Effector memory CD4-positive, alpha-beta T cell (primary cell): ENCODE measurements at places on chromosomes 11 and 22.

GRCh38 chr11:14253421-14253820 lies 105.6 kb downstream of the RRAS2 start:
- no peaks in the 10 kb centered on the region for H3K27me3 ChIP-seq
- H3K4me3 ChIP-seq, result no peak overlapping the region
- DNase-seq, result no peak
- H3K4me1 ChIP-seq, result peaks cover 8% of the 10 kb centered on the region

GRCh38 chr22:28442264-28442710 lies 237.4 kb downstream of the TTC28 start:
- no peak for DNase-seq
- H3K4me1 ChIP-seq, result peaks cover 4% of the 10 kb centered on the region
- no peak overlapping the region for H3K27ac ChIP-seq
- no peaks in the 10 kb centered on the region for H3K36me3 ChIP-seq
- peak overlapping the region; percentile 37 for H3K4me3 ChIP-seq

DNA sequence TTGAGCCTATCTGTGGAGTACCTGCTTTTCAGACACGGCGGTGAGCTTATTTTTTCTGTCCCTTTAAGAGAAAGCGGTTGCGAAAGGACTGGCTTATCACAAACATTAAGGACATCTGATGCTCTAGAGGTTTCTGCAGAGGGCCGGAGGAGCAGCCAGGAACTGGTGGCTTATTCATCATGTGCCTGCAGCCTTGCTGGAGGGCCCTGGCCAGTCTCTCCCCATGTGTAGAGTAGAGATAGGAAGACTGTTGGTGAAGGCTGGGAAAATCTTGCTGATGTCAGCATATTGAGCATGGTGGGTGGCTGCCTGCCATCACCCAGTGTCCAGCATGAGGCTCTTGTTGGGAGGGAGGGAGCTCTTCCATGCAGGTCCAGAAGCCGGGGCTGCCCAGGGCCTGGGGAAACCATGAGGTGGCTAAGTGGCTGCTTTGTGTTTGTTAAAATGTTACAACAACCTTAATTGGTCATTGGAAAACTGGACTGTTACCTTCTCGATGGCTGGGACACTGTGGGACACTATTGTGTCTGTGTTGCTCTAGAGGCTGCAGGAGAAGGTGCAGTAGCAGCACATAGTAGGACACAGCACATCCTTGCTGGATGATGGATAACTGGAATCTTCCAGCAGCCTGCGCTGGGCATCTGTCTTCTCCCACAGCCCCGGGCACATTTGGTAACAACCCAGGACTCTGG lies 54.3 kb downstream of the TSPAN18 start:
- H3K36me3 ChIP-seq, result no peaks in the 10 kb centered on the region
- no peak overlapping the region for H3K27ac ChIP-seq
- H3K4me3 ChIP-seq, result no peak overlapping the region
- no peak for DNase-seq
- H3K27me3 ChIP-seq, result no peaks in the 10 kb centered on the region

- no peak overlapping the region for H3K4me3 ChIP-seq
- no peaks in the 10 kb centered on the region for H3K4me1 ChIP-seq
- H3K36me3 ChIP-seq, result no peaks in the 10 kb centered on the region
- H3K27ac ChIP-seq, result no peak overlapping the region
Observed at GRCh38 chr11:40094954-40095353, 1364.5 kb downstream of the LRRC4C start.

DNA sequence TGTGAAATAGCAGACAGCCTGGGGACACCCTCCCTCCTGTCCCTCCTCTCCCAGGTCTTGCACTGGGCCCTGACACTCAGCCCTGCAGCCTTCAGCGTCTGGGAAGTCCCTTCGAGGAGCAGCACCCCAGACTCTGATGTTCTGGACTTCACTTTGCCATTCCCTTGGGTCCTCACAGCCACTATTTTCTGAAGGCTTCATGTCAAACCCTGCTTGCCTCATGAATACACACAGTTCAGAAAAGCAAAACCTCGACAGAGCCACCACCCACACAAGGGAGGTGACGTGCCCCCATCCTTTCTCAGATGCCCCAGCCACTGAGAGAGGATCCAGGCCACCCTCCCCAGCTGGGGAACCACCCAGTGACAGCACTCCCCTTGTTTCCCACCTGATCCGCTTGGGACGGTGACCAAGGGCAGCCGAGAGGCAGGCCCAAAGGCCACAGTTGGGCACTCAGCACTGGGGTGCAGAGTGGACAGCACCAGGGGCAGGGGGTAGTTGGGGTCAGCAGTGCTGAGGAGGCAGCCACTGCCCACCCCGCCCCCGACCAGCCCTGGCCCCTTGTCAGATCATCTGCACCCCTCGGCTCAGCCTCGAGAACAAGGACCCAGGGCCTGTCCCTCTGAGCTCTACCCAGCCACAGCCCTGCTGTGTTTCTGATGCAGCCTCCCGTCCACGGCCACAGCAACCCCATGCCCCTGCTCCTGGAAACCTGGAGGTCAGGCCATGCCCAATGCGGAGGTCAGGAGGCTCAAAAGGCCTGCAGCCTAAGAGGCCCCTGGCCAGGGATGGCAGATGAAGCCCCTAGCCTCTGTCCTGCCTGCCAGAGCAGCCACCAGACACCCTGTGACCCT lies 3.1 kb upstream of the TNNT3 start:
- no peaks in the 10 kb centered on the region for H3K27me3 ChIP-seq
- no peak for DNase-seq
- no peak overlapping the region for H3K4me3 ChIP-seq
- no peaks in the 10 kb centered on the region for H3K36me3 ChIP-seq
- H3K4me1 ChIP-seq, result no peaks in the 10 kb centered on the region
- no peak overlapping the region for H3K27ac ChIP-seq

DNA sequence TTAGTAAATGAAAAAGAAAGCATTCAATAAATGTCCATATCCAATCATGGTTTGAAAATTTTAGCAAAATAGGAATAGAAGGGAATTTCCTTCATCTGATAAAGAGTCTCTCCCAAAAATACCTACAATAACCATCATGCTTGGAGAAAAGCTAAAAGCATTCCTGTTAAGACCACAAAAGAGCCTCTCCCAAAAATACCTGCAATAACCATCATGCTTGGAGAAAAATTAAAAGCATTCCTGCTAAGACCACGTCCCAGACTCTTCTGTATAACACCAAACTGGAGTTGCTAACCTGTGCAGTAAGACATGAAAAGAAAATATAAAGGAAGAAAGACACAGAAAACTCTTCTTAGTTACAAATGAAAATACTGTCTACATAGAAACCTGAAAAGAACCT lies 69.4 kb downstream of the LINC01488 start:
- H3K36me3 ChIP-seq, result no peaks in the 10 kb centered on the region
- H3K4me1 ChIP-seq, result no peaks in the 10 kb centered on the region
- DNase-seq, result no peak
- no peak overlapping the region for H3K27ac ChIP-seq

DNA sequence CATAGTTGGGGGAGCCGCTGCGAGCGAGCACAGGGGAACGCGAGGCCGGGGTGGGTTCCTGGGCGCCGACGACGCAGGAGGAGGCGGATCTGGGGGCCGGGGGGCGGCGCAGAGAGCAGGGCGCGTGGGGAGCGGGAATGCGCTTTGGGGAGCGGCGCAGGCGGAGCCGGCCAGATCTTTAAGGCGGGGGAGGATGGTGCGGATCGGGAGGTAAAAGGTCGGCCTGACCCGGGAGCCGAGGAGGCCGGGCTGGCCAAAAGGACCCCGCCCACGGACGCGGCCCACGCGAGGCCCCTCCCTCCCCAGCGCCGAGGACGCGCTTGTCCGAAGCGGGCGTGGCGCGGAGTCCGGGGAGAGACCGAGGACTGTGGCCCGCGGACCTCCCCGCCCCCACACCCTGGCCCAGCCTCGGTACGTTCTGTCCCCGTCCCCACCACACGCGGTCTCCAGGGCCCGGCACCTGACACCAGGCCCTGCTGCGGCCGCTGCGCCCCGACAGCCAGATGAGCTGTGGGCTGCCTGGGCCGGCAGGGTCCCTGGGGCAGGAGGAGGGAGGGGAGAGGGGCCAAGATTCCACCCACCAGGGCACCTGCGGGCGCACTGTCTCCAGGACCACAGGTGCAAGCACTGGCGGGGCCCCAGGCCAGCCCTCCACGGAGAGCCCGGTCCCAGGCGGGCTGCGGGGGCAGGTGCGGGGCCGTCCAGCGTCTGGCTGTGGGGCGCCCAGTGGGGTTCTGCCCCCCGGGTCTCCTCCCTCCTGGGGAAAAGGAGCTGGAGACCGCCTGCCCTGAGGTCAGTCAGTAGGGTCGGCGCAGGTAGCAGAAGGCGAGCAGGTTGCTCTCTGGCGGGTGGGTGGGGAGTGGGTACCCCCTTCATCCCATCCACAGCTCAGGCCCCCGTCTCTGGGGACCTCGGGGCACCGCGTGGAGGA lies 10.9 kb downstream of the PIM3 start:
- no peaks in the 10 kb centered on the region for H3K27me3 ChIP-seq
- H3K36me3 ChIP-seq, result no peaks in the 10 kb centered on the region
- H3K27ac ChIP-seq, result peak overlapping the region; percentile 56
- DNase-seq, result no peak

GRCh38 chr11:110295531-110296225 lies 736 bp downstream of the RDX start:
- H3K4me3 ChIP-seq, result peak overlapping the region; percentile 97
- no peaks in the 10 kb centered on the region for H3K27me3 ChIP-seq
- H3K27ac ChIP-seq, result peak overlapping the region; percentile 44

- no peak overlapping the region for H3K4me3 ChIP-seq
- no peak overlapping the region for H3K27ac ChIP-seq
- H3K36me3 ChIP-seq, result no peaks in the 10 kb centered on the region
Observed at GRCh38 chr22:33883561-33883960, 36.7 kb downstream of the LARGE1 start.

GRCh38 chr11:77042111-77042726 lies 8.0 kb downstream of the B3GNT6 start:
- peaks cover 4% of the 10 kb centered on the region for H3K4me1 ChIP-seq
- H3K27ac ChIP-seq, result no peak overlapping the region
- DNase-seq, result no peak
- H3K27me3 ChIP-seq, result peaks cover 6% of the 10 kb centered on the region

- DNase-seq, result no peak
- H3K27me3 ChIP-seq, result peaks cover 41% of the 10 kb centered on the region
- H3K4me3 ChIP-seq, result peak overlapping the region; percentile 46
- H3K36me3 ChIP-seq, result no peaks in the 10 kb centered on the region
Observed at GRCh38 chr22:19755722-19756287, 4.8 kb upstream of the TBX1 start.

DNA sequence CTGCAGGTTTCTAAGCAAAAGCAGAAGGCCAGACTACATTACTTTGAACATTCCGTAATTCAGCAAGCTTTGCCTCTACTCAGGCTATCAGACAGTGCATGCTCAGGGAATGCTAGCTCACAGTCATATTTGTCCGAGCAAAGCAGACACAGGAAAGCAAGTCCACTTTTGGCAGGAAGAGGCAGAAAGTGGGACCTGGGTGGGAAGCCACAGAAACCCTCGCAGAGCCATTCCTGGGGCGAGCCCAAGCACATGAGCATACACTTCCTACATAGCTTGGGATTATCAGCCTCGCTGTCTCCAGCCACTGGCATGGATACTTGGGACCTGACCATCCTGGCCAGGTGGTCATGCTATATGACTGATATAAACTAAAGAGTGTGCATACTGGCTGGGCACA lies 113.3 kb downstream of the TRIM29 start:
- no peak overlapping the region for H3K27ac ChIP-seq
- no peak overlapping the region for H3K4me3 ChIP-seq
- no peaks in the 10 kb centered on the region for H3K27me3 ChIP-seq

GRCh38 chr11:66609721-66610617 lies 6.5 kb upstream of the RBM14 start:
- no peak for DNase-seq
- peak overlapping the region; percentile 2 for H3K27ac ChIP-seq
- no peaks in the 10 kb centered on the region for H3K4me1 ChIP-seq
- no peaks in the 10 kb centered on the region for H3K27me3 ChIP-seq
- no peak overlapping the region for H3K4me3 ChIP-seq

DNA sequence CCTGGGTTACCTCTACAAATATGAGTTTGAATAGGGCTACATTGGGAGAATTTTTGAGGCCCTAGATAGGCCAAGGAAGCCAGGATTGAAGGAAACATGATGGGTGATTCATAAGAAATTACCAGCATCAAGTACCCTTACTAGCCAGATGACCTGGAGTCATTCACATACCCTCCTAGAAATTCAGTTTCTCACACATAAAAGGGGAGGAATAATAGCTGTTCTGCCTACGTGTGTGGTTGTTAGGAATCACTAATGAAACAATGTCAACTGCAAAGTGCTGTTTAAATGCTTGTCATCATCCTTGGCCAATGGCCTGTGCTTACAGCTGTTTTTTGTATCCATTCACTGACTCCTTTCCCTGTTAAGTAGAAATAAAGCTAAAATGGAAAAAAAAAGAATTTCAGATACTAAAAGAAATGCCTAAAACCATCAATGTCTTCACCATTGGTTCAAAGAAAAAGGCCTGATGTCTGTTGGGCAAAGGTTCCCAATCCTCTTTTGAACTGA lies 114.4 kb downstream of the NCAM1 start:
- no peak for DNase-seq
- H3K4me1 ChIP-seq, result no peaks in the 10 kb centered on the region
- no peak overlapping the region for H3K4me3 ChIP-seq
- H3K36me3 ChIP-seq, result no peaks in the 10 kb centered on the region
- H3K27ac ChIP-seq, result no peak overlapping the region

DNA sequence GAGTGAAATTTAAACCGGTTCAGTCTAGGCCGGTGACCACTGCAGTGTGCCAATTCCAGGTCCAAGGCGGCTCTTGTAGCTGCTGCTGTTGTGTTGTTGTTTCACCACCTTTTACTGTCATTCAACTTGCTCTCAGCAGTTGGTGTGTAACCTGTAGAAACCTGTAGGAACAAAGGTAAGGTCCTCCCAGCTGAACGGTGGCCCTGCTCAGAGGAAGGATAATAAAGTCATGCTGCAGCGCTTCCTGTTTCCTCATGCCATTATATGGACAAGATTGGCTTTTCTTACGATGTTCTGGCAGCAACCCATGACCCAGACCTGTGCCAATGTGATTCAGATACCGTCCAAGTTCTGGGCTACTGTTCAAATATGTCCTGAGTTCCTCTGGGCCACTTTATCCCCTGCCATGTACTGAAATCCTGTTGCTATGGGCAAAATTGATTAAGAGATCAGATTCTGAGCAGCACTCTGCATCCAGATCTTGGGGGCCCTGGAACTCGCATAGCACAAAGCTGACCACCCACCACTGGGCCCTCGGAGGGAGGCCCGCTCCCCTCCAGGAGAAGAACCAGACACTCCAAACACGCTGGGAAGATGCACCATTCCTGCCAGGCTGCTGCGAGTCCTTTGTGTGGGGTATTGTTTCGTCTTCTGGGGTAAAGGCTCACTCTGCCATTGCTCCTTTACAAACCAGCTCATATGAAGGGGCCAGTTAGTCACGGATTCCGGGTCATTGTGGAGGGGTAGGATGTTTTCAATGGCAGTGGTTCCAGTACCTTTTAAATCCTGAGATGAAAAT lies 13.2 kb downstream of the FAM181B start:
- H3K27me3 ChIP-seq, result no peaks in the 10 kb centered on the region
- no peak overlapping the region for H3K27ac ChIP-seq
- DNase-seq, result no peak
- no peak overlapping the region for H3K4me3 ChIP-seq

DNA sequence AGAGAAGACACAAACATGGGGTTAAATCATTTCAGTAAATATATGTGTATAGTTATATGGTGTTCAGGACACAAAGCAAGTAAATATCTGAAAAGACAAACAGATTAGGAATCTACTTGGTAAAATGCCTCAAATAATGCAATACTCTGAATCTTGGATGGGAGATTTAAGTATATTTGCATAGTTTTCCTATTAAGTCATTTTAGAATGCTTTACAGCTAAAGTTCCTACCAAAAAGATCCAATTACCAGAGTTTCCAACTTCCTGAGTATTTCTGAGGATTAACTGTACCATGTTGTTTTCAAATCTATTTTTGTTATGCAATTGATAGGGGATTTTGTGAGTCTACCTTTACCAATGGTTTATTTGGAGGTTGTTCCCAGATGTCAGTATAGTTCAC lies 424.4 kb upstream of the CCDC179 start:
- no peak for DNase-seq
- H3K4me1 ChIP-seq, result no peaks in the 10 kb centered on the region
- no peaks in the 10 kb centered on the region for H3K27me3 ChIP-seq
- H3K27ac ChIP-seq, result no peak overlapping the region
- H3K4me3 ChIP-seq, result no peak overlapping the region
